CD4-positive, alpha-beta T cell treated with Interleukin-15 for 1 hour (primary cell): ENCODE measurements at places on chromosomes 16 and 17.

- no peak for DNase-seq
These were observed 53.7 kb upstream of the RPL38 start for GRCh38 chr17:74149597-74150427.

DNA sequence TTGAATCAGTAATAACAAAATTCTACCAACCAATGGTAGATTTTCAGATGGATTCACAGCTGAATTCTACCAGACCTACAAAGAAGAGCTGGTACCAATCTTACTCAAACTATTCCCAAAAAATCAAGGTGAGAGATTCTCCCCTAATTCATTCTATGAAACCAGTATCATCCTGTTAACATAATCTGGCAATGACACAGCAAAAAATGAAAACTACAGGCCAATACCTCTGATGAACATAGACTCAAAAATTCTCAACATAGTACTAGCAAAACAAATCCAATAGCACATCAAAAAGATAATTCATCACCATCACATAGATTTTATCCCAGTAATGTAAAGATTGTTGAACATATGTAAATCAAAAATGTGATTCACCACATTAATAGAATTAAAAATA is 234.4 kb upstream of the KIF2B start:
- DNase-seq = no peak

DNA sequence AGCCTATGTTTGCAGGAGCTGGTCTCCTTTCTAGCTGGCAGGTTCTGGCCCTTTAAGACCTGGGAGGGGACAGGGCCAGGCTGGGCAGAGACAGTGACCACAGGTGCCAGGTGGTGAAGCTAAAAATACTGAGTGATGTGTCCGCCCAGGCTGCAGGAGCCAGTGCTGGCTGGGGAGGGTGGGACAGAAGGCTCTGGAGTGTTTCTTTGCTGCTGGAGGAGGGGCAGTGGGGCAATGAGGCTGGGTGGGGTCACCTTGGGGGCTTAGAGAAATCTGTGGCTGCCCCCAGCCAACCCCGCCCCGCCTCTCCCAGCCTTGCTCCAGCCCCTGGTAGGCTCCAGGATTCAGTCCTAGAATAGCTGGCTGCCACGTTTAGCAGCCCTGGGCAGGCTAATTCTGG is 30.4 kb upstream of the SBK1 start:
- DNase-seq = no peak

DNA sequence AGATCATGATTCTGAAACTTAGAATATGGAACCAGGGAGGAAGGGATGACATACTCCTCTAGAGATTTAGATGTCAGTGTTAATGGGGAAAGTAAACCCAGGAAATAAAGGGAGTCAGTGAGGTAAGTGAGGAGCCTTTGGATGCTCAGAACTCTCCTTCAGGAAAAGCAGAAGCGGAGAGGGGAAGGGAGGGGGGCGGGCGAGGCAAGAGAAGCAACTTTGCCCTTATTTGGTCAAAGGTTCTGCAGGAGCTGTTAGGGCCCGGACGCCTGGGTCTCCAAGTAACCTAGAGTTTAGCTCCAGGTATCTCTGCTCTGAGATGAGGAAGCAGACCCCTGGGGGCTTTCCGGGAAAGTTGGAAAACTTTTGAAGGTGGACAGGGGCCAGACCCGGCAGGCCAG is 1.3 kb downstream of the PFN1 start:
- DNase-seq = no peak

GRCh38 chr16:74811911-74812310 is 37.3 kb upstream of the FA2H start:
- no peak for DNase-seq

DNA sequence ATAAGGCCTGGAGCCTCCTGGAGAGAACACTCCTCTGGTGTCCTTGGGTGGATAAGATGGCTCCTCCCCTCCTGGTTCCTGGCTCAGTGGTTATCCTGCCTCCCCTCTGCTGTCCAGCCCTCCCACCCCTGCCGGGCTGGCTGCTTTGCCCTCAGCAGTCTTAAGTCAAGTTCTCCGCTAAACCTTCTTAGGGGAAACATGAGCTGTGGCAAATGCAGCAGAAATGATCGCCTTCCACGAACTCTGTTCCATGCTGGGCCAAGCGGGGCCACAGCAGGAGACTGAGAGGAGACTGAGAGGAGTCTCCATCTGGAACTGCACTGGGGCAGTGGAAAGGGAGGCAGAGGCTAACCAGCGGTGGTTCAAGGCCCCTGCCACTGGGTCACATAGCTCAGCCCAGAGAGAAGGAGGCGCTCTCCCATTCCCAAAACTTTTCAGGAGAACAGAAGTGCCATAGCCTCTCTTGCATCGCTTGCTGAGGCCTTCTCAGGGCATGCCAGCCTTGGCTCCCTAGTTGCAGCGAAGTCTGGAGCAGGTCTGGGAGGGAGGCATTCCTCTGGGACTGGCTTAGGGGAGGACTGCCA is 26.9 kb downstream of the TNS4 start:
- DNase-seq = no peak

DNA sequence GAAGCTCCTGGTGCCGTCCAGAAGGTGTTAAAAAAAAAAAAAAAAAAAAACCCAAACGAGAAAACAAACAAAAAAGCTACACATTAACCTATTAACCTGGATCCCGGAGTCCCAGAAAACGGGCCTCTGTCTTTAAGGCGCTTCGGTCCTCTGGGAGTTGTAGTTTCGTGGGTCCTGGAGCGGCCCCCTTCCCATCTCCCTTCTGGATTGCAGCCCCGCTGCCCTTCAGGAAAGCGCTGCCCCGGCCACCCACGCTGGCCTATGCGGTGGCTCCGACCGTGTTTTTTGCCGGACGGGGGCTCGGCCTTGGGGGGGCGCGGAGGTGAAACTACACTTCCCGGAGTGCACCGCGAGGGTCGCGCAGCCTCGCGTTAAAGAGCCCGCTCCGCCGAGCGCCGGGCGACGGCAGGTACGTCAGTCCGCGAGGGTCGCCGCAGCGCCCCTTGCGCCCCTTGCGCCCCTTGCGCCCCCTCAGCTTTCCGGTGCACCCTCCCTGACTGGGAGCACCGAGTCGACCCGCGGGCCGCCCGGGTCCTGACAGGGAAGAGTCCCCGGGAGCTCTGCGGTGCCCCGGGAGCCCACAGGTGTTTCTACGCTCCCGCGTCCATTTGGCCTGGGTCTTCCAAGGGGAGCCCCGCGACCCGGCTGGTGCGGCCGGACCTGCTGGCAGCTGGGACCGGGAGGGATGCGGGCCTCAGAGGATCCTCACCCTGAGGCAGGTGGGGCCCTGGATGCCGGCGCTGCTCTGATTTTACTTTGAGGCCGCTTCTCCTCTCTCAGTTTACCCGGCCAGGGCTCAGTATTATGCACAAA is at the start of gene FCSK:
FCSK (plus strand) TSS at position 374 of the 813 bp plus-strand sequence. CDS start 8,596 bp downstream, outside the sequence.
- peak; percentile 72 for DNase-seq

- DNase-seq = peak; percentile 65
These were observed 3.9 kb upstream of the KRT28 start for GRCh38 chr17:40803617-40804082.

GRCh38 chr16:56724191-56724590 is 5.7 kb upstream of the NUP93 start:
- DNase-seq = no peak

DNA sequence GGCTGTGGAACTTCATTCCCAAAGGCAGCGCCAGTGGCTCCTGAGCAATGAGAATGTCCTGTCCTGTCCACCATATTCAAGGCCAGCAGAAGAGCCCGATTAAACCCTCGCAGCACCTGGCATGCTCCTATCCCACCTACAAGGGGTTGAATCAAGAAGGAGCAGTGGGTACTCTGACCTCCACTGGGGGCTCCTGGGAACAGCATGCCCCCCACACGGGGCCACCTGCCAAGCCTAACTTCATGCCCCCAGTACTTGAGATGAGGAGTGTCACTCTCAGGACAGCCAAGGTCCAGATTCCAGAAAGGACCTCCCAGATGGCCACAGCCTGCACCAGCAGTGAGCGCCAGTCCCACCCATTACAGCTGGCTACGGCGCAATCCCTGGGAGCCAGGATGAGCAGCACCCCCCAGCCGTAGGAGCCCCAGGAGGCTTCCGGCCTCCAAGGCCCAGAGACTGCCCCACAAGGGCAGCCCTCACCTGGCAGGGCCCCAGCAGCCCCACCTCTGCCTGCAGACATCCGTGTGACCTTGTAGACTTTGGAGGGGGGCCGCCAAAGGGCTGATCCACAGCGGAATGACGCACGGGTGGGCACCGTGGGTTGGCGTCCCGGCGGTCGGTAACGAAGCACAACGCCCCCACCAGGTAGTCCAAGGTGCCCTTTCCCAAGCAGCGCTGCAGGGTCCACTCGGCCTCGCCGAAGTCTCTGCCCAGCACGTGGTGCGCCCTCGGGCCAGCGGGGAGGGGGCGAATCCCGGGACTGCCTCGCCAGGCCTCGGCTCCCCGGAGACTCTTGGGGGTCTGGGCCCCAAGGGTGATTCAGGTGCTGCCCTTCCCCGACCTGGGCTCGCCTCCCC is 1.0 kb upstream of the MPDU1 start:
- DNase-seq = no peak
